ENCODE measurements at places on chromosomes 6 and 20.

- no peak for DNase-seq
Observed at GRCh38 chr6:45036103-45036502, 292.0 kb upstream of the RUNX2 start.

DNA sequence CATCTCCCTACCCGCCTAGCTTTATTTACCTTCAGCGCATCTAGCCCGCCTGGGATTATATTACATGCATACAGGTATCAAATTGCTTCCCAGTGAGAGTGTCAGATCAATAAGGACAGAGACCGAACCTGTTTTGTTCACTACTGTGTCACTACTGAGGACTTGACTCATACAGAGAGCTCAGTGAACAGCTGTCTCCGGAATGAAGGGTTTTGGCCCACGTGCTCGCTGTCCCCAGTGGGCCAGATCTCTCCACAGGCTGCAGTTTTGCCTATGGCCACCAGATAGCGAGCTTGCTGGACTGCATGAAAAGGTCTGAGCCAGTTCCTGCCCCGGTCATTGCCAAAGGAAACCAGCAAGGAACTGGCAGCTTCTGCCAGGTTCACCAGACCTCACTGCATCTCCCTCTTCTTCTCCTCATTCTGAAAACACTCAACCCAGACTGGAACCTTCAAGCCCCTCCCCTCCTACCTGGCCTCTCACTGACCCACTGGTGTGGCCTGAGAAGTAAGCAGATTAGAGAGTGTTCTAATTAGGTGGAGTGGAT is 150.8 kb downstream of the ZMYND8 start:
- DNase-seq: peak; percentile 43

DNA sequence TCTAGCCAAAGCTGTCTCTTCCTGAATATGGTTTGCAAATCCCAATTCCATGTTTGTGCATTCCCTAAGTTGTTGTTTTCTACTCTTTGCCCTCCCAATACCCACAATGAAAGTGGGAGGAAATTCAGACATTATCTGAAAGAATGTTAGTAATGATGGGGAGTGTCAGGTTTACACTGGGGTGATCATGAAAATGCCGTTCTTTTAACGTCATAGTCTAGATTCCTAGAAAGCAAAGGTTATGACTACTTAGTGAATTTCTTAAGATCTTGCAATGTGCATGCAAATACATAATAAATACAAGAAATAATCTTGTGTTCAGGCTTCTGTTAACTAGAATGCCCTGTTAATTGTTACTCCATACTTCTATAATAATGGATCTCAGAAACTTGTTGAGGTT is 101.0 kb downstream of the LCA5 start:
- no peak for DNase-seq

GRCh38 chr6:94955156-94955555 is 622.2 kb upstream of the MANEA start:
- peak; percentile 86 for DNase-seq

GRCh38 chr6:114339706-114340105 is 3.1 kb downstream of the HS3ST5 start:
- DNase-seq: no peak

GRCh38 chr6:37116326-37116725 is 53.6 kb upstream of the PIM1 start:
- DNase-seq: no peak

GRCh38 chr6:125019918-125020317 is 57.7 kb downstream of the RNF217 start:
- no peak for DNase-seq

- DNase-seq: no peak
Observed at GRCh38 chr20:21182832-21183563, 57.1 kb downstream of the KIZ start.

GRCh38 chr20:15905661-15906060 is 667.6 kb downstream of the KIF16B start:
- no peak for DNase-seq

- no peak for DNase-seq
Observed at GRCh38 chr6:117169781-117170281, 95.5 kb upstream of the VGLL2 start.

- no peak for DNase-seq
Observed at GRCh38 chr6:89527634-89528033, 94.7 kb downstream of the ANKRD6 start.

DNA sequence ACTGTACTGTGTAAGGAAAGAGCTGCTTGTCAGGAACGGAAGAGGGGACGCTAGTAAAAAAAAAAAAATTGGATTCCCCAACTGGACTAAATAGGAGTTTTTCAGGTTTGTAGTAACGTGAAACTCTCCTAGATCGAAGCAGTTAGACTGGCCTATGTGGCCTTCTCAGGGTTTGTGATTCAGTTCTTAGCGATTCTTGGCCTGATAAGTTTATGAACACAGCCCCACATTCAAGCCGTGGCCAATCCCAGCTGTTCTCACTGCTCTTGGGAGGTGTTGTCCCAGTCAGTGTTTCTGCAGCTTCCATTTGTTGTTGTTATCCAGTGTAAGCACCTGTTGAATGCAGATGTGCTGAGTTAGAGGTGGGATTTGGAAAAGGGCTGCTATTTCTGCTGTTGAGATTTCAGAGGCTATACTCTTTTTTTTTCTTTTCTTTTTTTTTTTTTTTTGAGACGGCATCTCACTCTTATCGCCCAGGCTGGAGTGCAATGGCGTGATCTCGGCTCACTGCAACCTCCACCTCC is 29.7 kb downstream of the TAF8 start:
- DNase-seq: no peak

GRCh38 chr20:4688305-4688704 is 33.4 kb upstream of the PRND start:
- no peak for DNase-seq

GRCh38 chr20:58901488-58902402 is 49.2 kb downstream of the GNAS start:
- no peak for DNase-seq

GRCh38 chr6:132961610-132962009 is 147.2 kb downstream of the RPS12 start:
- no peak for DNase-seq

DNA sequence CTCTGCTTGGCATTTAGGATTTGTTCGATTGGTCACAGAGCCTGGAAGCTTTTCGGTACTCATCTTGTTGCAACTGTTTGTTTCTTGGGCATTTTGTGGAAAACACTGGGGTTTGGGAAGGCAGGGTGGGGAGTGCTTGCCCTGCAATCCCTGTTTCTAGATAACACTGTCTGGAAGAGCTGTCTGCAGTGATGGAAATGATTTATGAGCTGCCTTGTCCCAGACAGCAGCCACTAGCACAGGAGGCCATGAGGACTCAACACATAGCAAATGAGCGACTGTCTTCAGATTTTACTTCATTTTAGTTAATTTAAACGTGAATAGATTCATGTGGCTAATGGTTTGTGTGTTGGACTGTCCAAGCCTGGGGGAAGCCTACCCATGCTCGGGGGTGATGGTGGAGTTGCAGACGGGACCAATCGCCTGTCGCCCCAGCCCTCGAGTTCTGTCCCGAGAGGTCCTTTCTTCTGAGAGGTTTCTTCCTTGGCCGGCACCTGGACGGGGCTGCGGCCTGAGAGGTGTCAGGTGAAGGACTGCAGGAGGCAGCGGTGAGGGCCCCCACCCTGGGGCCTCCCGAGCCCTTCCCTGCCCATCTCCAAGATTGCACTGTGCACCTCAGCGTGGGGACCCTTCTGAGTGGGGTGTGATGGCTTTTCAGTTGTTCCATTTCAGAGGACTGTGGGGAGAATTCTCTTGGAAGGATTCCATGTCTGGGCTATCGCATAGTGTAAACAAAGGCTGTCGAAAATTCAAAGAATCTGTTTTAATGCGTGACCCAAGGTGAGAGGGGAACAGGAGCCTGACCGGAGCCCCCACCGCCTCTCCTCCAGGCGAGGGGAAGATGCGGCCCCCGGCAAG is 55.4 kb downstream of the SMOC2 start:
- no peak for DNase-seq

- no peak for DNase-seq
Observed at GRCh38 chr6:86153521-86153920, 510.8 kb upstream of the SYNCRIP start.

GRCh38 chr6:11601776-11602605 is 64.4 kb downstream of the TMEM170B start:
- no peak for DNase-seq

GRCh38 chr20:23003881-23004460 is 31.1 kb upstream of the SSTR4 start:
- DNase-seq: no peak

DNA sequence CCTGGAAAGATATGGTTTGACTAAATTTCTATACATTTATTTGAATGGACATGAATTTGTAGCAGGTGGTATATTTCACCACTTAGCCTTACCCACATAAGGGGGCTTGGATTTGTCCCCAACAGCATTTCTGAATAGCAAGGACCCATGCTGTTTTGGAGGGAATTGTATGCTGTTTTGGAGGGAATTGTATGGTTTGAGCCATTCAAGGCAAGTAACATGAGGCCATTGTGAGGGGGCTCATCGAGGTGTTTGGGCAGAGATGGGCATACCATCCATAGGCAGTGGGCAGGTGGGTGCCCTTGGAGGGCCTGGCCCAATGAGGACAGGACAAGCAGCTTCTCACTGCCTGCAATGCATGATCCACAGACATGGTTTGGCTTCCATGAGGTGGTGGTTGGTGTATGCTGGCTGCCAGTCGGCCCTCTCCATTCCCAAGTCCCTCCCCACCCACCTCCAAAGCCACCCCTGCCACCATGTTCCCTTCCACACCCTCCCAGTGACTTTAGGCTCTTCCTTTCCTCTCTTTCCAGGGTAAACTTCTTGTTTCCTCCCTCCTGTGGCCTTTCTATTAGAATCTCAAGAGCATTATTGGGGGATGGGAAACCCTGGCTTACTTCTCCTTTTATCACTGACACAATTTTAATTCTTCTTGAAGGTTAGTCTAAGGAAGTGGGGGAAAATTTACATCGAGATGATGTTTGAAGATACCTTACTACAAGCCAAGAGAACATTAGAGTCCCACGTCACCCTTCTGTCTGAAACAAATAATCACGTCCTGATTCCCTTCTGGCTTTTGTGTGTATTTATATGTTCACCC is 13.2 kb upstream of the PXDC1 start:
- DNase-seq: no peak

Measured in NCI-H748 treated with DMSO at 0.1 percent for 48 hours (cell line).